ENCODE measurements at places on chromosomes 2 and 18.

DNA sequence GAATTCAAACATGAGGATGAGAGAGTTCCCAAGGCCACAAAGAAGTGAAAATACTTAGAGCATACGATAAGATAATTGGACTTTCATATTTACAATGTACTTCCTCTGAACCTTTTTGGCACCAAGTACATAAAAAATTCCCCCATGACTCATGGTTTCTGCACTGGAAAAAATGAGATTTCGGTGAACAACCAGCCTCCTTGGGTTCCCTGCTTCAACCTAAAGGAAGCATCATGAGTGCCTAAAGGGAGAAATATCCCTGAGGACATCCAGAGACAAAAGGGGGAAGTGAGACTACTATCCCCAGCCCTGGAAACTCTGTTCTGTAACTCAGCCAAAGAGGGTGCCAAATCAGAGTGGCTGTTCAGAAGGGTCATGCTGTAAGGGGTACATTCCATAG is 562.7 kb upstream of the SLC39A10 start:
- no peak for DNase-seq

DNA sequence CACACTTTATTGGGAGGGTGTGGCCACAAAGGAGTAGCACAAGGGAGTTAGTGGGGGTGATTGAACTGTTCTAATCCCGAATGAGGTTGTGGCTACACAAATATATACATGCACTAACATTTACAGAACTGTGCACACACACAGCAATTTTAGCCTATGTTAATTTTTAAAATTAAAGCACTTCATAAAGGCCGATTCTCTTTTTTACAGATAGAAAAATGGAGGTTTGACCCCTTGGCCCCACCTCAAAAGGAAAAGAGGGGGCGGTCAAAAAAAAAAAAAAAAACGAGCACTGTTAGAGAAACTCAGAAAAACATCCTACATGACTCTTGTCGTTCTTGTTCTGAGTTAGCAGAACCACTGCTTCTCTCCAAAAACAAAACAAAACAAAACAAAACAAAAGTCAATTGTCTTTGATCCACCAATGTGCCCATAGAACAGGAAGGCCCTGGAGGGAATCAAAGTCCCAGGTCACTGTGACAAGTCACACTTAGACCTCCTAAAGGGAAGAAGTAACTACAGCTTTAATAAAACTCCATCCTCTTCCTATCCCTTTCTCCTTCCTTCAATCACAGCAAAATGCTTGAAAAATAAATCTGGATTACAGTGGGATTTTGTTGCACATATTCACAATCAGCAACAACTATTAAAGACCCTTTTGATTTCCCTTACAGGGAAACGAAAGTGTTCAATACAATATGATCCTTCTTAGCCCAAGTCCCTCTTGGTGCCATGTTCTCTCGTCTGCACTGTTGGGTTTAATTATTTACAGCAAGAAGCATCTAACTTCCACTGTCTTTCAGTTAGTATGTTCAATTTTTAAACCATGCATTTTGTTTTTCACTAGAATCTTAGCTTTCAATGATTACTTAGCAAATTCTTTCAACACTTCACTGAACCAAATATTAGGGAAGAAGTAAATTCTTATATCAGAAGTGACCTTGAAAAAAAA is 16.6 kb downstream of the LRP2 start:
- DNase-seq, result no peak

DNA sequence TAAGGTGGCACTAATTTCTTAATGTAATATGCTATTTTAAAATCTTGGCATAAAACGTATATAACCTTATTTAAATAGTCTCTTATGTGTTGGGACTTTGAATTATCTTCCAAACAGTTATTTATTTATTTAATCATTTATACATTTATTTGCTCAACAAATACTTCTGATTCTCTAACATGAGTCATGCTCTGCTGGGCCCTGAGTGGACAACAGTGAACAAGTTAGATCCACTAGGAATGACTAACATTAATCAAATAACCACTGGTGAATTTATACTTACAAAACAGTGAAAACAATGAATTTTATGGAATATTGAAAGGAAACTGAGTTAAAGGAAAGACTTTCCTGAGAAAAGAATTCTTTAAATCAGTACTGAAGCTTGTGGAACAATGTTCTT is 1257.2 kb upstream of the CHAC2 start:
- no peak for DNase-seq

DNA sequence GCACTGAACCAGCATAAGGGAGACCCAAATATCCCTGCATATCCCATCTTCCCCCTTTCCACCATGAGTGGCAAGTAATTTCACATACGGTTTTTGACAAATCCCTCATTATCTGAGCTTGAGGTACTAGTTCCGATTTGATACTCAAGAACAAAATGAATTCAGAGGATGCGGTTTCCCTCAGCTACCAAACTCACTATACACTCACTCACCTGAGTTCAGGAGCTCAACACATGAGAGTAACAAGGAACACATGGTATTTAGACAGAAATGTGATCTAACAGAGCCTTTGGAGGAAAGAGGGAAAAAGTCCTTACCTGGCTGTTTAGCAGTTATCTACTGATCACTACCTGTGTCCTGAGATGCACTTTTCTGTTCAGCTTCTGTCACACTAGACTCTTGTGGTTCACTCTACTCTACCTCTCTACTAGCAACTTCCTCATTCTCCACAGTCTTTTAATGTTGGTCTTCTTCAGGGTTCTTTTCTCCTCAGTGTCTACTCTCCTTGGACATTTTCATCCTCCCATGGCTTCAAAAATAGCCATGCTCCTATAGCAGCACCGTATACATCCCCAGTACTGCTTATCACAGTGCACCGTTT is 25.1 kb downstream of the ASXL2 start:
- no peak for DNase-seq

GRCh38 chr2:126495189-126495588 is 160.8 kb upstream of the GYPC start:
- no peak for DNase-seq

- DNase-seq, result no peak
These were observed 26.4 kb upstream of the GULP1 start for GRCh38 chr2:188265315-188265714.

- DNase-seq, result no peak
These were observed 97.9 kb downstream of the MTCL1 start for GRCh38 chr18:8803063-8803795.

GRCh38 chr2:160493227-160494028 is at the start of gene RBMS1:
Gene RBMS1, minus strand, starts transcription at chr2:160493807. Its CDS starts 444 bp downstream, at chr2:160493363.
- peak; percentile 19 for DNase-seq

Measured in stimulated activated CD8-positive, alpha-beta memory T cell treated with anti-CD3 and anti-CD28 coated beads, Interleukin-4, amount 100 ng/mL, for 4 hours (primary cell).